ENCODE measurements at places on chromosomes 13 and 19. TPM values are rescaled to one million over a fixed set of nuclear protein-coding genes. Genes with fewer than 3 reads are reported as not detected.

DNA sequence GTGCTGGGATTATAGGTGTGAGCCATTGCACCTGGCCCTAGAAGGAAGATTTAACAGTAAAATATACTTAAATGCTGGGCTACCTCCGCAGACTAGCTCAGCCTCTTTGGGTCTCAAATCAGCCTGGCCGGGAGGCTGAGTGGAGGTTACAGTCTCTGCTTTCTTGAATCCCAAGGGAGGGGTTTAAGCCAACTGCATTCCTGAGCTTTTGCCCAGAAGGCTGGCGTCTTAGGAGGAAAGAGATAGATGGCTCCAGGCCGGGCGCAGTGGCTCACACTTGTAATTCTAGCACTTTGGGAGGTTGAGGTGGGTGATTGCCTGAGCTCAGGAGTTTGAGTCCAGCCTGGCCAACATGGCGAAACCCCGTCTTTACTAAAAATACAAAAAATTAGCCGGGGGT lies 623 bp upstream of the C5AR1 start:
- H3K4me3 ChIP-seq: no peak overlapping the region
- no peak overlapping the region for H3K27ac ChIP-seq
- H3K36me3 ChIP-seq: no peaks in the 10 kb centered on the region
- no peaks in the 10 kb centered on the region for H3K27me3 ChIP-seq

DNA sequence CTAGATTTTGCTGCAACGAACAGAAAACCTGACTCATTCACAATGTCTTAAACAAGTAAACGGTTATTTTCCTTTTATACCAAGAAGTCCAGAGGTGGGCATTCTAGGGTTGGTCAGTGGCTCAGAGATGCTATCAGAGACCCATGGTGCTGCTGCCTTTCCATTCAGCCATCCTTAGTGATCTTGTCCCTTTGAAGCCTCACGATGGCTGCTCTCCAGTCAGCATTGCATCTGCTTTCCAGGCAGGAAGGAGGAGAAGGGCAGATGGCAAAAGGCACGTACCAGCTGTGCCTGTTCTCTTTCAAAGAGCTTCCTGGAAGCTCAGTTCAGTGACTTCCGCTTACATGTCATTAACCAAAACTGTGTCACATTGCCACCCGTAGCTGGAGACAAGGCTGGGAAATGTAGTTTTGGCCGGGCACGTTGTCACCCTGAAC lies 30.1 kb downstream of the WDFY2 start:
- DNase-seq: no peak
- no peak overlapping the region for H3K4me3 ChIP-seq
- H3K4me1 ChIP-seq: peaks cover 6% of the 10 kb centered on the region
- H3K27me3 ChIP-seq: no peaks in the 10 kb centered on the region
- no peaks in the 10 kb centered on the region for H3K36me3 ChIP-seq

DNA sequence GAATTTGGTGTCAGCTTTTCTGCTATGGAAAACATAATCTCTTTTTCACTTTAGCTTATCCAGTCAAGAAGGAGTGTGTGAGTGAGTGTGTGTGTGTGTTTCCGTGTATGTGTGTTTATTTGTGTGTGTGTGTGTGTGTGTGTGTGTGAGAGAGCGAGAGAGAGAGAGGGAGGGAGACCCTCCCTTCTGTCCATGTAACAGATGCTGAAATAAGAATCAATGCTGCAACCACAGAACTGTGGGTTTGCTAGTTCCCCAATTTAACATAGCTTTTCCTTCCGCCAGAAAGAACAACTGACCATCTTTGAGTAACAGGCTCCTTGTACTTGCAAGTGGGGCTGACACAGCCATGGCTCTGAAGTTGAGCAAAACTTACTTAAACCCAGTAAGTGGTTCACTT lies 5.2 kb downstream of the LCP1 start:
- H3K27me3 ChIP-seq: no peaks in the 10 kb centered on the region
- H3K36me3 ChIP-seq: no peaks in the 10 kb centered on the region
- DNase-seq: no peak
- no peaks in the 10 kb centered on the region for H3K4me1 ChIP-seq

GRCh38 chr13:26168835-26169234 lies 53.3 kb downstream of the RNF6 start:
- H3K27ac ChIP-seq: no peak overlapping the region
- no peaks in the 10 kb centered on the region for H3K4me1 ChIP-seq
- H3K27me3 ChIP-seq: no peaks in the 10 kb centered on the region
- no peak for DNase-seq

GRCh38 chr13:114140131-114140905 lies 7.9 kb upstream of the RASA3 start:
- no peak overlapping the region for H3K4me3 ChIP-seq
- no peaks in the 10 kb centered on the region for H3K36me3 ChIP-seq
- no peak overlapping the region for H3K27ac ChIP-seq
- DNase-seq: no peak

GRCh38 chr13:113410472-113411201 lies 42.7 kb downstream of the ADPRHL1 start:
- no peaks in the 10 kb centered on the region for H3K36me3 ChIP-seq
- H3K4me1 ChIP-seq: peaks cover 1% of the 10 kb centered on the region
- H3K27me3 ChIP-seq: no peaks in the 10 kb centered on the region

GRCh38 chr13:35648201-35648600 lies 171.7 kb upstream of the MAB21L1 start:
- DNase-seq: no peak
- no peak overlapping the region for H3K27ac ChIP-seq
- no peaks in the 10 kb centered on the region for H3K36me3 ChIP-seq
- H3K4me3 ChIP-seq: no peak overlapping the region
- H3K27me3 ChIP-seq: no peaks in the 10 kb centered on the region

GRCh38 chr19:48230555-48231129 lies 25.1 kb downstream of the CARD8 start:
- no peaks in the 10 kb centered on the region for H3K4me1 ChIP-seq
- H3K4me3 ChIP-seq: no peak overlapping the region
- H3K36me3 ChIP-seq: peaks cover 18% of the 10 kb centered on the region
- no peak overlapping the region for H3K27ac ChIP-seq

DNA sequence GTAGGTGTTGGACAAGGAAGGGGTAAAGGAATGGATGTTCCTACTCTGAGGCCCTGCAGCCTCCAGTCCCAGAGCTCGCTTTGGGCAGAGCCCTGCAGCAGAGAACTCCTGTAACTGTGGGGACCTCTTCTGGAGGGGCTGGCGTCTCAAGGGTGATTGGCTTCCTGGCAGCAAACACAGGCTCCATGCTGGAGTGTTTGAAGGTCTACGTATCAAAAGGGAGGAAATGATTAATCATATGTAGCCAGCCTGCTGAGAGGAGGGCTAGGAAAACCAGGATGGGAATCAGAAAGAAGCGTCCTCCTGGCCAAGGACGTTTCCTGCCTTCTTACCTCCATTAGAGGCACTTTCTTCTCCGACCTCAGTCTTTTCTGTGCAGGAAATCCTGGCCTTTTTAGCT lies 208.5 kb downstream of the TSHZ3 start:
- H3K27ac ChIP-seq: no peak overlapping the region
- H3K36me3 ChIP-seq: no peaks in the 10 kb centered on the region
- H3K4me1 ChIP-seq: peaks cover 3% of the 10 kb centered on the region

The BEST2 gene
- total RNA-seq: not detected

The PNMA8A gene
- 12.4 TPM for total RNA-seq

The IGFLR1 gene
- total RNA-seq: 8.1 TPM

The JAK3 gene
- 15.4 TPM for total RNA-seq

The CEACAM20 gene
- total RNA-seq: not detected

The FSD1 gene
- total RNA-seq: 0.84 TPM

The SELENOV gene
- not detected for total RNA-seq
